ENCODE measurements at places on chromosomes 1 and 21. TPM values are rescaled to one million over a fixed set of nuclear protein-coding genes. Genes with fewer than 3 reads are reported as not detected.

OR2T35 gene
- not detected for total RNA-seq

KRTAP7-1 gene
- total RNA-seq: not detected

DNA sequence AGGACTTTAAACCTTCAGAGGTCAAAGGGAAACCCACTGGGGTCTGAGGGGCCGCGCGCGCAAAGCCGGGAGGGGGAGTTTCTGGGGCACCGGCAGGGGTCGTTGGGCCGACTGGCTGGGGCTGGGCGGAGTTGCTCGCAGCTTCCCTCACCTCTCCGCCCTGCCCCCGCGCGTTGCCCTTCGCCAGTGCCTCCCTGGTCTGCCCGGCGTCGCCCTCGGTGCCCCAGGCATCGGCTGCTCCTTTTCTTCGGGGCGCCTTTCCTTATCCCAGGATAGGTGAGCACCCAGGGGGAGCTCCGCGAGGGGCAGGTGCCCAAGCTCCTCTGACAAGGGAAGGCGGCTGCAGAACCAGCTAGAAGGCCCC is 390 bp upstream of the NGF start:
- no peak for DNase-seq

- no peak for DNase-seq
Measured at GRCh38 chr1:103525114-103525606, 339 bp upstream of the RNPC3 start.

GRCh38 chr1:221139991-221140390 is 260.7 kb downstream of the HLX start:
- DNase-seq: no peak

- DNase-seq: no peak
Measured at GRCh38 chr1:3504822-3505153, 50.3 kb downstream of the ARHGEF16 start.

TSPAN2 gene
- 29.6 TPM for total RNA-seq

Measured in type B pancreatic cell (in vitro differentiated cells).